ENCODE measurements at places on chromosomes 1 and 21.

DNA sequence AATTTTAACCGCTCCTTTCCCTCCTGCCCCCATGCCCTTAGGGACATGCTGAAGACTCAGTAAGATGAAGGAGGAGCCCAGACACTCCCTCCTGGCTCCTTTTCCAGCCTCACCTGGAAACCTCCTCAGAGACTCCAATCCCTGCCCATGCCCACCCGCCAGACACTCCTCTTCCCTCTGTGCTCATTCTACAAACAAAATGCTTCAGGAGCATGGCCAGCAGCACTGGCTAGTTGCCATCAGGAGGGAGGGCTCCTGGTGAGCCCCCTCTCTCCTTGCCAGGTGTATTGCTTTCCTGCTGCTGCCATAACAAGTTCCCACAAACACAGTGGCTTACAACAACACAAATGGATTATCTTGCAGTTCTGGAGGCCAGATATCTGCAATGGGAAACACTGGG, 126.1 kb downstream of the PSMG1 start:
- DNase-seq, result peak; percentile 71

DNA sequence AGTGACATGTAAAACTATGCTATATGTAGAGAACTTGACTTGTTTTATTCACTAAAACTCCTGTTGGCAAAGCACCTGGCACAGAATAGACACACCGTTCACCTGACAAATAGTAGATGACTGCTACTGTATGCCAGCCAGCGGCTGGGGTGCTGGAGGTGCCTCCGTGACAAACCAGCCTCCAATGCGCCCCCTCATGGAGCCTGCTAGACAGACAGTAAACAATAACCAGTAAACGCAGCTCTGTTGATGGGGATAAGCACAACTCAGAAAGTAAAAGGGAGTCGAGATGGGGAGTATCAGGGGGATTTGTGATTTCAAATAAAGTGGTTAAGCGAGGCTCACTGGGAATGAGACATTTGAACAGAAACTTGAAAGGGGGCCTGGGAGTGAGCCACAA, 107.2 kb downstream of the PRDM2 start:
- DNase-seq, result no peak

GRCh38 chr1:59279645-59280044, 17.2 kb upstream of the FGGY start:
- DNase-seq, result no peak

- DNase-seq, result no peak
These were observed 27.8 kb upstream of the MX1 start for GRCh38 chr21:41398251-41398650.

- DNase-seq, result no peak
These were observed 8.1 kb upstream of the RCC2 start for GRCh38 chr1:17447501-17447992.

GRCh38 chr1:219120624-219121544, 52.8 kb upstream of the LYPLAL1 start:
- no peak for DNase-seq

GRCh38 chr1:6870571-6870970, 85.3 kb downstream of the CAMTA1 start:
- DNase-seq, result no peak

GRCh38 chr1:47686731-47687630, 249.1 kb downstream of the FOXD2 start:
- no peak for DNase-seq

GRCh38 chr1:232533328-232533727, 96.6 kb downstream of the SIPA1L2 start:
- DNase-seq, result peak; percentile 26

GRCh38 chr1:80217377-80217986, 1211.0 kb upstream of the ADGRL4 start:
- DNase-seq, result peak; percentile 48

DNA sequence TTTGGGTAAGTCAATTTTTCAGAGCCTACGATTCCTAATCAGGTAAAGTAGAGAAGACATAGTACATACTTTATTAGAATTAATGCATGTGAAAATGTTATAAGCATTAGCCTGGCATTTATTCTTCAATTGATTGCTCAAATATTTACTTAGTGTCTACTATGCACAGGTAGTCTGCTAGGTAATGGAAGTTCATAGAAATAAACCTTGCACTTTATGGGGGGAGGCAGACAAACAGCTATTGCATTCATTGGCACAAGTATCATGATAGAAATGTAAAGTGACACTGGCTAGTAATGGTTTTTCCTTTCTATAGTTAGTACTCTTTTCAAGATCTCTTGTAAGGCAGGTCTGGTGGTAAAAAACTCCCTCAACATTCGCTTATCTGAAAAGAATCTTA, 44.9 kb downstream of the ZNHIT6 start:
- DNase-seq, result no peak

Measured in NCI-H1092 treated with DMSO at 0.1 percent for 48 hours (cell line).